ENCODE measurements at places on chromosomes 1 and 21.

GRCh38 chr1:185397183-185397582 lies 80.1 kb upstream of the IVNS1ABP start:
- no peak for DNase-seq

DNA sequence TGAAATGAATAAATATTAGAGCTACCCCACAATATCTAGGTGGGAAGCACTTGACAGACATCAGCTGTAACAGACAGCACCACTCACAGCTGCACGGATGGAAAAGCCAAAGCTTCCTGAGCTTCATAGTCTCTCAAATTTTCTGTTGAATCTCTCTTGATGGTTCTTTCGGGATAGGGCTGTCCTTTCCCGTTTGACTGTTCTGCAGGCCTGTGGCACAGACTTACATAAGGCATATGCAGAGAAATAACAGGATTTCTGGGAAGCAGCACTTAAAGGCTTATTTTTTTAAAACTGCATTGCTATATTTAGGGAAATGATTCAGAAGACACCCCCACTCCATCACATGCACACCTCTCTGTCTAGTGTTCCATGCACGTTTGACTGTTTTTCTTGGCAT lies 77.5 kb downstream of the ZNF648 start:
- no peak for DNase-seq

DNA sequence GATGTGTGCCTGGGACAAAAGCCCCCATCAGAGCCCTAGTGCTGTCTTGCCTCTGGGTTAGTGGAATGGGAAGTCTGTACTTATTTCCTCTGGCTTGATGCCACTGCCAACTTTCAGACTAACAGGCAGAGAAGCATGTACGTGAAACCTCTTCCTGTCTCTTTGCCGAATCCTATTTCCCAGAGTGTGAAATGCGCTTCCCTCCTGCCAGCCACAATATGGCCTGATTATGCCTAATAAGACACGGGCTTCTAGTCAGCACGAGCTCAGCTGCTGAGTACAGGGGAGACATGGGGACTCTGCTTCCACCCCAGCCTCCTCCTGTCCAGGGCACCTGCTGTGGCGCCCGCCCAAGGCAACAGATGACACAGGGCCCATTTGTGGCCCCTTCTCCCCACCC lies 111.4 kb downstream of the KCND3 start:
- peak; percentile 42 for DNase-seq

DNA sequence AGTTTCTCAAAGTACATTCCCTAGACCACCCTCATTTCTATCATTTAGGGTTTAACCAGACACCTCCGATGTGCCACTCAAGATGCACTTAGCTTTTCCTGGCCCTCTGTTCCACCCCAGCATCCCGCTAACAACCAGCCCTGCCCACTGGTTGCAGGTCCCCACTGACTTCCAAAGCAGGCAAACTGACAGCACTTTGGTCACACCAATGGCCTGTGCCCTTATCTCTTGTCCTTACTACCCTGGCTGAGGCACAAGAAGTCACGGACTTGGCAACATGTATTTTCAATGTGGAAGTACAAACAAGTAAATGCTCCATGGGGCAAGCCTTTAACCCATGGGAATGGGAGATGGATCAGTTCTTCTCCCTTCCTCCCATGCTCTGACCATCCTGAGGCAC lies 357.1 kb downstream of the OMA1 start:
- no peak for DNase-seq

DNA sequence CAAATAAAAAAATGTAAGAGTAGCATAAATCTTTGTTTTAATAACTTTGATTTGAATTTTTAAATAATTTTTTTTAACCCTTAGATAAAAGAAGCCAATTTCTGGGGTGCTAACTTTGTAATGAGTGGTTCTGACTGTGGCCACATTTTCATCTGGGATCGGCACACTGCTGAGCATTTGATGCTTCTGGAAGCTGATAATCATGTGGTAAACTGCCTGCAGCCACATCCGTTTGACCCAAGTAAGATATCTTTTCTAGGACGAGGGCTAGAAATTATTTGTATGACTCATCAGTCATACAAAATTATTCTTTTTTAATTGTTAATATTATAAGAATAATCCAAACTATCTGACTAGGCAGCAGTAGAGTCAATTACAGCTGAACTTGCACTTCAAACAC lies 71.2 kb downstream of the GPR161 start:
- no peak for DNase-seq

- DNase-seq, result no peak
Observed at GRCh38 chr1:107559881-107560280, 405.1 kb downstream of the VAV3 start.

GRCh38 chr1:145886816-145887215 lies 1.1 kb upstream of the ANKRD35 start:
- DNase-seq, result no peak

- no peak for DNase-seq
Observed at GRCh38 chr1:198638441-198638840, 399 bp upstream of the PTPRC start.

DNA sequence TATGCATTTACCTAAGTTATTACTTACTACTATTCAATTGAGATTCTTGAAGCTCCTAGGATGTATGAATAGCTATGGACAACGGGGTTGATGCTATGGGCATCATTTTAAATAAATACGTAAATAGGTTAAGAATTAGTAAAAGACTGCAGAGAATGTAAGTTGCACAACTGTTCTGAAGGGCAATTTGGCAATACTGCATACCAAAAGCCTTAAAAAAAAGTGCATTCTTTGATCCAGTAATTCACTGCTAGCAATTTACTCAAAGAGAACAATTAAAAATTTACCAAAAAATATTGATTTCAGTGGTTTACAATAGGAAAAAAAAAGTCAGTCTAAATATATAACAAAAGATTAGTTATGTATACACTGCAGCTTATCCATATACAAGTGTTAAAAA lies 3.5 kb downstream of the ARPC5 start:
- DNase-seq, result no peak

- DNase-seq, result no peak
Observed at GRCh38 chr1:97423403-97423802, 497.4 kb downstream of the DPYD start.

GRCh38 chr1:237041461-237041794 lies 556 bp upstream of the RYR2 start:
- no peak for DNase-seq

- DNase-seq, result no peak
Observed at GRCh38 chr1:184840596-184840995, 85.9 kb upstream of the EDEM3 start.

DNA sequence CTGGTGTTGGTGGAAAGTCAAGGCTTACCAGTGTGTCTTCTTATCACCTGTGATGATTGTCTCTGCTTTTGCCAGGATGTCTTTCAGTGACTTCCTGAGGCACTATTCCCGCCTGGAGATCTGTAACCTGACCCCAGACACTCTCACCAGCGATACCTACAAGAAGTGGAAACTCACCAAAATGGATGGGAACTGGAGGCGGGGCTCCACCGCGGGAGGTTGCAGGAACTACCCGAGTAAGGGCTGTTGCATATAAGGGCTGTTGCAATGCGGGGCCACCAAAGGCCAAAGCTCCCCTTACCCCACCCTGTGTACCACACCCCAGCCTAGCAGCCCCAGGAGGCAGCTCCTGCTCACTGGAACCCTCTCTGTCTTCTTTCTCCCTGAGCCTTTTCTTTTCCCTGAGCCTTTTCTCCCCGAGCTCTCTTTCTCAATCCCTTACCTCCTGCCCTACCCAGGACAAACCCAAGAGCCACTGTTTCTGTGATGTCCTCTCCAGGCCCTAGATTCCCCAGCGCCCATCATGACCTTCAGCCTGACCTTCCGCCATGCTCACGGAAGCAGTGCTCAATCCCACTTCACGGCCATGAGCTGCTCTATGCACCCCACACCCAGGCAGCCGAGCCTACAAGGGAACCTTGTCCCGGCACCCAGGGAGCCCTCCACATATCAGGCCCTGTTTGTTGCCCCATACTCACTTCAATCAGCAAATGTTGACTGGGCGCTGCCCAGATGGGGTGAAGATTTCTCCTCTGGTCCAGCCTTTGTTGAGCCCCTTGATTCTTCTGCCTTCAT lies 40.6 kb downstream of the CAPN2 start:
- DNase-seq, result no peak

- no peak for DNase-seq
Observed at GRCh38 chr1:231317306-231318014, 20.2 kb downstream of the EXOC8 start.

- DNase-seq, result no peak
Observed at GRCh38 chr1:157044326-157044725, 1.2 kb downstream of the ARHGEF11 start.

GRCh38 chr21:42631142-42631541 lies 22.3 kb upstream of the PDE9A start:
- DNase-seq, result no peak

GRCh38 chr1:111197598-111198284 lies 2.7 kb downstream of the DENND2D start:
- DNase-seq, result no peak

DNA sequence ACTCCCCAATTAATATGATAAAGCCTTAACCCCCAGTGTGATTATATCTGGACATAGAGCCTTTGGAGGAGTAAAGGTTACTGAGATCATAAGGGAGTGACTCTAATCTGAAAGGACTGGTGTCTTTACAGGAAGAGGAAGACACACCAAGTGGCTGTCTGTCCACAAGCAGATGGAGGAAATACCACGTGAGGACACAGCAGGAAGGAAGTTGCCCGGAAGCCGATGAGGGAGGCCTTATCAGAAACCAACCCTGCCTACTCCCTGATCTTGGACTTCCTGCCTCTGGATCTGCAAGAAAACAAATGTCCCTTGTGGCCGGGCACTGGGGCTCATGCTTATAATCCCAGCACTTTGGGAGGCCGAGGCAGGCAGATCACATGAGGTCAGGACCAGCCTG lies 110.3 kb upstream of the CHRM3 start:
- DNase-seq, result no peak

DNA sequence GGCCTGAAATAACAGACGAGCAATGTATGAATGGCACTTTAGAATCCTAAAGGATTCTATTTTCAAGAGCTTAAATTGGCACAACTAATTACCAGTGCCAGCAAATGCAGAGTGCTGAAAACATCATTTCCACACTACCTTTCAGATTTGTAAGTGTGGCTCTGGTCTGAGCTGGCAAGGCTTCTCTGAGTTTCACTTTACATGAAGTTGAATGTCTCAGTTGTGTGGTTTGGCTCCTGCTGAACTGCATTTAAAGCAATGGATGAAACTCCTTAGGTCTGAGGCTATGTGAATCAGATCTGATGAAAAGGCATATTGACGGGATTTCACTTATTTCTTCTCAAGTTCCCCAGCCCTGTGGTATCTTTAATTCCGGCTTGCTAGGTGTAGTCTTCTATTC lies 114.8 kb upstream of the PTGFR start:
- no peak for DNase-seq

DNA sequence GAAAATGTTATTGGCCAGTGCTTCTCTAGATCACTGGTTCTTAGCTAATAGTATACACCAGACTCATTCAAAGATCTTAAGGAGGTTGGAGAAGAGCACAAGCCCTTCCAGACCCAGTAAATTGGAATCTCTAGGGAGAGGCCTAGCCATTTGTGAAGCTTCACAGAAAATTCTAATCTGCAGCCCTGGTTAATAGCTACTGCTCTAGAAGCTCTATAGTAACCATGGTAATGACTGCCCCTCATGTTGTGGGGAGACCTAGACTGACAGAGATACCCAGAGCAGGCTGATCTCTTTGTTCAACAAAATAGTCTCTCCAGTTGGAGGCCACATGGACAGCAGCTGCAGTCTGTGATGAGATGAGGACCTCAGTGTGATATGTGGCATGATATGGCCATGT lies 31.7 kb downstream of the ARID1A start:
- no peak for DNase-seq

DNA sequence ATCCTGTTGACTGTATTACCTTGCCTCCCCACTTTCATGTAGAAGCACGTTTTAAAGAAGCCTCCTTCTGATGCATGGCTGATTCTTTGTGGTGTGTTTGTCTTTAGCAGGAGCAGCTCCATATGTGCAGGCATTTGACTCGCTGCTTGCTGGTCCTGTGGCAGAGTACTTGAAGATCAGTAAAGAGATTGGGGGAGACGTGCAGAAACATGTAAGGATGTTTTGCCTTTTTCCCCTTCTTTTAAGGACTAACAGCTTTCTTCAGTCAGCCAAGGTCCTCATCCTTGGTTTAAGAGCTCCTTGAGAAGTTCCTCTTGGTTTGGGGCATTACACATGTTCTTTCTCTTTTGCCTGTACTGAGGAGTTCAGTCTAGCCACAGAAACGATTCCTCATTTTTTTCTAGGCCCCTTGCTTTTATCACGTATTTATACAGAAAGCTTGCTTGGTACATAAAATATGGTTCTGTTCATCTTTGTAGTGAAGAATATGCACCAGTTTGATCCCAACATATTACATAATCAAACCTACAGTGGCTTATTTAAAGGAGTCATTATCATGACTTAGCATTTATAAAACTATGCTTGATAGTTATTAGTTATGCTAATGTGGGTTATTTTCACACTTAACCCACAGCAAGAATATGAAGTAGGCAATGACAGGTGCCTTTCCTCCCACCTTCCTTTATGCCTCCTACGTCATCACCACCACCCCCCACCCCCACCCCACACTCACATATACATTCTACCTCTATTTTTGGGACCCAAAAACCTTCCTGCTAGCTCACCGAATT lies 19.6 kb downstream of the CAP1 start:
- peak; percentile 72 for DNase-seq

- DNase-seq, result no peak
Observed at GRCh38 chr21:34986561-34987500, 62.3 kb downstream of the RUNX1 start.

DNA sequence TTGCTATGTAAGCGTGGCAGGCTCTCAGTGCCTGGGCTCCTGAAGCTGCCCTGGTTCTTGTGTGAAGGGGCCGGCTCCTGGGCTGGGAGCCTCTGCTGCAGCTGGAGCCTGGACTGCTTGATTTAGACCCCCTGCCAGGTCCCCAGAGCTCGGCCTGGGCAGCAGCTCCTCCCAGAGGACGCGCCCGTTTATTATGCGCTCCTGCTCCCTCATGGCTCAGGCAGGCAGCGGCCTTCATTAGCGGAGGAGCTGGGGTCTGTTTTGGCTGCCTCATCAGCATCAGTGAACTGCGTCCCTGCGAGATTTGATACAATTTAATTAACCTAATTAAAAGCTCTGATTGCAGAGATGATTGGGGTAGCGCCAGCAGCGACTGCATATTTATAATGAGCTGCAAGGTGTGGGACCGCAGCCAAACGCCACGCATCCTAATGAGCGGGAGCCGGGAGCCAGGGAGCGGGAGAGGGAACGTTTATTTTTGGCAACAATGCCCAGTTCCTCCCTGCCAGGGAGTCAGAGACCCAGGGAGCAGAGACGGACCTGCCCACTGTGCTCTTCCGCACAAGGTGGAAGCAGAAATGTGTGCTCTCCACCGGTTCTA lies 16.6 kb downstream of the UTP11 start:
- peak; percentile 64 for DNase-seq

GRCh38 chr1:22591576-22591975 lies 28.3 kb downstream of the EPHA8 start:
- DNase-seq, result no peak

- DNase-seq, result no peak
Observed at GRCh38 chr1:240687820-240688219, 75.9 kb upstream of the GREM2 start.

Data from NCI-H2171 treated with DMSO at 0.1 percent for 48 hours (cell line).